HT1080 (cell line): ENCODE measurements at places on chromosomes 7 and 10.
A peak's percentile ranks its signal among the peaks of the same experiment; 100 is the strongest.

GRCh38 chr7:25216837-25217236, 11.4 kb downstream of the NPVF start:
- peak; percentile 10 for DNase-seq

DNA sequence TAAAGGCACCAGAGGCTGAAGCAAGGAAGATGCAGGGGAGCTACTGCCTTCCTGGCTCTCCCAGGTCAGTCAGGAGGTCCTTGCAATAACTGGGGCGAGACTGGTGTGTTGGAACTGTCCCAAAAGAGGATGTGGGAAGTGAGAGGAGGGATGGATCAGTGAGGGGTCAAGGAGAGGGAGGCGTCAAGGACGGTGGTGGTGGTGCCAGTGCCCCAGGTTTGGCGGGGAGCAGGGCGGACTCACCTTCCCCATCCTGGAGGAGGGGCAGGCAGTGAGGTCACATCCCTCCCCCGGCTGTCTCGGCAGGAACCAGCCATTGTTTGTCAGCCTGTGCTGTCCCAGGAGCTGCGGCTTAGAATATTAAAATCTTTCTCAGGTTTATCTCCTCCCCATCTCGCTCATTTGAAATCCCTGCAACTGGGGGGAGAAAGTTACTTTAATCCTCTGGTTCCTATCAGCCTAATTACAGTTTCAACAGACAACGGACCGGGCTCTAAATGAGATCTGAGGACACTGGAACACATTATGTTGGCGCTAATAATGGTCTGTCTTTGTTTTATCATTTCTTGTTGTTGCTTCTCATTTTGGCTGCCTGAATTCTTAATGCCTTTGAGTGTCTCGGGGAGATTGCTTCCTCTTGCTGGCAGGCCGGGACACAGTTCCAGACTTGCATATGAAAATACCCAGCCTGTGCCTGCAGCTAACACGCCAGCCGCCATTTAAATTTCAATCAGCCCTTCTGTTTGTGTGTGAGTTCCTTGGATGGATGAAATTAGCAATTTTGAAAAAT, 387.5 kb downstream of the RPS24 start:
- DNase-seq, result no peak

DNA sequence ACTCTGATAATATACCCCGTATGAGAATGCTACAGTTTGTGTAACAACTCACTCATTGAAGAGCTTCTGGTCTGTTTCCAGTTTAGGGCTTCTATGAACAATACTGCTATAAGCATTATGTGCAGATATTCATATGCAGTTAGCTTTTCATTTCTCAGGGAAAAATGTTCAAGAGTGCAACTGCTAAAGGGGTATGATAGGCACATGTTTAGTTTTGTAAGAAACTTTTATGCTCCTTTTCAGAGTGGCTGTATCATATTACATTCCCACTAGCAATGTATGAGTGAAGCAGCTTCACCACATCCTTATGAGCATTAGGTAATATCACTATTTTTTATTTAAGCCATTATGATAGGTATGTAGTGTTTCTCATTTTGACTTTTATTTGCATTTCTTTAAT, 182.6 kb upstream of the CXCL12 start:
- no peak for DNase-seq

DNA sequence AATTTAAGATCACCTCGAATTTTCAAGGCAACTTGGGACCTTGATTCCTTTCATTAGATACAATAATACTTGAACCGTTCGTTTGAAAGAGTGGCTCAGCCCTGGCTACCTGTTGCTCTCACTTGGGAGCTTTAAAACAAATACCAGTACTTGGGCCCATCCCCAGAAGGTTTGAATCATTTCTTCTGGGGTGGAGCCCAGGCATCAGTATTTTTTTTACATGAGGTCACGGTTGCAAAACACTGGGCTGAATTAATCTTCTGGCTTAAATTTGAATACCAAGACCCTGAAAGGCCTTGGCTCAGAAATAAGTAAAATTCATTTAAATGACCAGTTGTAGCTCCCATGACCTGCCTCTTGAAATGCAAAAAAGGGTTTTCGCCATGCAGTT, 214.9 kb downstream of the CREB5 start:
- DNase-seq, result no peak

- DNase-seq, result no peak
These were observed 1.2 kb upstream of the MLLT10 start for GRCh38 chr10:21532694-21533466.

GRCh38 chr7:102913826-102914225, 1.0 kb downstream of the LRRC17 start:
- DNase-seq, result no peak

- DNase-seq, result no peak
These were observed 43.2 kb upstream of the KCNMA1 start for GRCh38 chr10:77680811-77681210.

- no peak for DNase-seq
These were observed 439.3 kb downstream of the RPS24 start for GRCh38 chr10:78473006-78473405.

DNA sequence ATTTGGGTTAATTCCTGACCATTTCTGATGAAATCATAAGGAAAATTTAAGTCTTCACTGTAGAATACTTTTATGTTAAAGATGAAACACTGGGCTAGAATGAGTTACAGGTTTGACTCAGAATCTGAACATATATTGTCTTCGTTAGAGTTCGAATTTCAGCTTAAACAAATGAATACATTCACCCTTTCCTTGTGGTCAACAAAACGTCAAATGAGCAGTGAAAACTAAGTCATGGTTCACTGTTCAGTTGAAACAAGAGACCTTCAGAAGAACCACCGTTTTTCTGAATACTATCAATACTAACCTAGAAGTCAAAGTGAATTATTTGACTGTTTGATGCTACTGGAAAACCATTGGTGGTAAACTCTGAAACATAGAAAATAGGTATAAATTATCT, 235.2 kb upstream of the ZWINT start:
- no peak for DNase-seq

- DNase-seq, result no peak
These were observed 11.4 kb downstream of the GIMAP6 start for GRCh38 chr7:150620617-150621371.
